CD4-positive, alpha-beta memory T cell (primary cell): ENCODE measurements at places on chromosomes 4 and X.

- H3K4me1 ChIP-seq, result no peaks in the 10 kb centered on the region
- H3K27me3 ChIP-seq, result no peaks in the 10 kb centered on the region
- no peaks in the 10 kb centered on the region for H3K36me3 ChIP-seq
Observed at GRCh38 chrX:68424719-68425118, 8.6 kb downstream of the OPHN1 start.

GRCh38 chr4:124432500-124432899 lies 280.0 kb downstream of the ANKRD50 start:
- no peak overlapping the region for H3K4me3 ChIP-seq
- no peaks in the 10 kb centered on the region for H3K4me1 ChIP-seq
- no peaks in the 10 kb centered on the region for H3K27me3 ChIP-seq
- DNase-seq, result no peak
- no peak overlapping the region for H3K27ac ChIP-seq

- no peaks in the 10 kb centered on the region for H3K36me3 ChIP-seq
- H3K27me3 ChIP-seq, result no peaks in the 10 kb centered on the region
- H3K4me3 ChIP-seq, result no peak overlapping the region
- peak; percentile 54 for DNase-seq
- peaks cover 7% of the 10 kb centered on the region for H3K4me1 ChIP-seq
Observed at GRCh38 chrX:9677098-9677739, 88.4 kb downstream of the GPR143 start.

GRCh38 chr4:71050809-71051208 lies 57.4 kb downstream of the DCK start:
- no peaks in the 10 kb centered on the region for H3K27me3 ChIP-seq
- no peak overlapping the region for H3K4me3 ChIP-seq
- H3K27ac ChIP-seq, result no peak overlapping the region

DNA sequence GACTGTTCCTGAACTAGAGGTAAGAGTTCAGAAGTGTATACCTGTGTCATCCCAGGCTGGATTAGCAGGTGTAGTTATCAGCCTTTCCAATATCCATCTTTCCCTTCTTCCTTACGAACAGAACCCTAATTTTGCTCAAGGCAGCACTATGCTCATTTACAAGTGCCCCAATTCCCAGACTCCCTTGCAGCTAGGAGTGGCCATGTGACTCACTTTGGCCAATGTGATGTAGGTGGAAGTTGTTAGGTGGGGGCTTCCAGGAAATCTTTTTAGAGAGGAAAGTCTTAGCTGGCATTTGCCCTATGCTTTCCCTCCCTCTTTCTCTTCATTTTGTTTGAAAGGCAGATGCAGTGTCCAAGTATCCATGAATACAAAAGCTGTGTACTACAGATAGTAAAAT lies 34.8 kb downstream of the HOPX start:
- no peaks in the 10 kb centered on the region for H3K27me3 ChIP-seq
- H3K36me3 ChIP-seq, result no peaks in the 10 kb centered on the region
- H3K4me1 ChIP-seq, result peaks cover 17% of the 10 kb centered on the region
- H3K4me3 ChIP-seq, result no peak overlapping the region
- H3K27ac ChIP-seq, result no peak overlapping the region
- no peak for DNase-seq

DNA sequence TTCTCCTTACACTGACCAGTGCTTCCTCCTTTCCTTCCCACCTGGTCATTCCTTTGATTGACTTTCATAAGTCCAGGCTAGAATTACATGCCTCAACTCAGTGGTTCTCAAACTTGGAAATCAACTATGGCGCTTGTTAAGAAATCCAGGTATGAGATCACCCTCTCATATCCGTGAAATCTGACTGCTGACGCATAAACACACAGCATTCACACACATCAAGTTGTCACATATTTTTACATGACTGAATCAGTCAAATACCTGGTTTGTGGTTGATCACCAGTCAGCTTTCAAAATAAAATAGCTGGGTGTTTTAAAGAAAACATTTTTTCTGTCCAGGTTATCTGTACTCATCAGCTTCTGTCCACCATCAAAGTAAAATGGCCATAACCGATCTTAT lies 433.5 kb downstream of the AFF2 start:
- no peaks in the 10 kb centered on the region for H3K36me3 ChIP-seq
- no peaks in the 10 kb centered on the region for H3K27me3 ChIP-seq
- no peak overlapping the region for H3K4me3 ChIP-seq

DNA sequence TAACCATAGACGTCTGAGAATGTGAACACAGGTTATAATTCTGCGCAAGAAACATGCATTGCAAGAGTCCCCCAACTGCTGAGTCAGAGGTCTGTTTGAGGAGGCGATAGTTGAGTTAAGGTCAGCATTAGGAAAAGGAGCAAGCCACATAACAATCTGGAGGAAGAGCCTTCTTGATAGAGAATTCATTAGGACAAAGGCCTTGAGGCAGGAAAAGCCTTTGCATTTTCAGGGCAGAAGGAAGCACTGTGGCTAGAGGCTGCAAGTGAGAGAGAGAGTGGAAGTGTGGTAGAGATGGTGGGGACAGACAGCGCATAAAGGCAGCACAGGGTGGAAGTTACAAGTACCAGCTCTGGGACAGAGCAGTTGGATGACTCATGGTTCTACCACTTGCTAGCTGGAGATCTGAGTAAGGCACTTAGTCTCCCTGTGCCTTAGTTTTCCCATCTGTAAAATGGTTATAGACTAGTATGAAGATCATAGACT lies 125.8 kb upstream of the LNX1 start:
- no peak overlapping the region for H3K4me3 ChIP-seq
- H3K4me1 ChIP-seq, result no peaks in the 10 kb centered on the region
- H3K27ac ChIP-seq, result no peak overlapping the region
- H3K36me3 ChIP-seq, result no peaks in the 10 kb centered on the region
- no peak for DNase-seq

- H3K4me3 ChIP-seq, result no peak overlapping the region
- peaks cover 22% of the 10 kb centered on the region for H3K4me1 ChIP-seq
- no peak for DNase-seq
- H3K36me3 ChIP-seq, result peaks cover 4% of the 10 kb centered on the region
- no peaks in the 10 kb centered on the region for H3K27me3 ChIP-seq
Observed at GRCh38 chrX:49237060-49237459, 1.8 kb downstream of the CCDC22 start.

GRCh38 chr4:120977435-120977997 lies 55.0 kb upstream of the PRDM5 start:
- no peak overlapping the region for H3K4me3 ChIP-seq
- no peaks in the 10 kb centered on the region for H3K36me3 ChIP-seq
- H3K27me3 ChIP-seq, result no peaks in the 10 kb centered on the region
- no peaks in the 10 kb centered on the region for H3K4me1 ChIP-seq
- H3K27ac ChIP-seq, result no peak overlapping the region
